ENCODE measurements at places on chromosomes 16 and 17.
A peak's percentile ranks its signal among the peaks of the same experiment; 100 is the strongest.

DNA sequence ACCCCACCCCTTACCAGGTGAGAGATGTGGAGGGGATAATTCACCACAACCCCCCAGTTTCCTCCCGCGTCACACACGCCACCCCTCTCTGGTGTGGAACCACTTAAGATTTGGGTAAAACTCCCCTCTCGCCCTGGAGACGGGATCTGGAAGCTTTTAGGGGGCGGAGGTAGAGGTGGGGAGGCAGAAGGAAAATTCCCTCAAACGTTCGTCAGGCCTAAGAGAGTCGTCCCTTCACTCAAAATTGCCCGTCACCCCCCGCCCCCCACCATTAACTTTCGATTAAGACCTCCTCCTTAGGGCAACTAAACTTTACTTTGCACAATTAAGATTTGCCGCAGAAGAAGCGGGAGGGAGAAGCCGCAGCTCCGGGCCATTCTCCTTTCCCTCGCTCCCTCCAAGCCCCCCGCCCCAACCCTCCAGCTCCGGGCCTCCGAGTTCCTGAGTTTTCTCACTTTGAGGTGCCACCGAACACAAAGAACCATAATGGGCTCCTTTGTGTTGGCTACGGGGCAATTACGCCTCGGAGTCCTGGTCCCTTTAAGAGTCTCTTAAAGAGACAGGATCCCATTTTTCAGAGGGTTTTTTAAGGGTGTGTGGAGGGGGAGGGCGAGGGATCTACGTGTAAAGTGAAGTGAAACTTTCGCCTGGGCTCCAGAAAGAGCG is 985 bp upstream of the FZD2 start:
- peak; percentile 55 for DNase-seq

GRCh38 chr17:9850151-9850550 is 24.4 kb downstream of the GLP2R start:
- no peak for DNase-seq

- peak; percentile 76 for DNase-seq
These were observed 377 bp upstream of the CRHR1 start for GRCh38 chr17:45783593-45784292.

DNA sequence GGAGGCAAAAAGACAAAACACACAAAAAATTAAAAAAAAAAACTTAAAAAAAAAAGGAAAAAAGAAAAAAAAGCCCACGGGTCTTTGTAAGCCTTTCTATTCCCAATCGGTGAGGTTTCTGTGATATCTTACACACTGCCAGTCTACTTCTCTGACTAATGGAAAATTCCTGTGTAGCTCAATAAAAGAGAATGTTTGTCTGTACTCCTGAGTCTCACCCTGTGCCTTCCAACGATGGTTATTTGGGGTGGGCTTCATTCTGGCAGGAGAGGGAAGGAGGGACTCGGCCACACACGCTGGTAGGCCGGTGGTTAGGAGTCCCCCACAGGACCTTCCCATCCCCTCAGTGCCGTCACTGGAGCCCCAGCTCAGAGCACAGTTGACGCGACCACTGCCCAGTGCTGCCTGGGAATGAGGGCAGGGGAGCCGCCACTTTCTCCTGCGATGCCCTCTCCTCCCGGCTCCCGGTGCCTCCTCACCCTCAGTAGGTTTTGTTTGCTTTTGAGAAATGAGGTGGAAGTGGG is 68.0 kb downstream of the AMFR start:
- peak; percentile 19 for DNase-seq
